Non-pigmented ciliary epithelial cell (primary cell): ENCODE measurements at places on chromosomes 4 and X.

- DNase-seq, result no peak
Measured at GRCh38 chr4:112184438-112184837, 39.2 kb downstream of the FAM241A start.

DNA sequence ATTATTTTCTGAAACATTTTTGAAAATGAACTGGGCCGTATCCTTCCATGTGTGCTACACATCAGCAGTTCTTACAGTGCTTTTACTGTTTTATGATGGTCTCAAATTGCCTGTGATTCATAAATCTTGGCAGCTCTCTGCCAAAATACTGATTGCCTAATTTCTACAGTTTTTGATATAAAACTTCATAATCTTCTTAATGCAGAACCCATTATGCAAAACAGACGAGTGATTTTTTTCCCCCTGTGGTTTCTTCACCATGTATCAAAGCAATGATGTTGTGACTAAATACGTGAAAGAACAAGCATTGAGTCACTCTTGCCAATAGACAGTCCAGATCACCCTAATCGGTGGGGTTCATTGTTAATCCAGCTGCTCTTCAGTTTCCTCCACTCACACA lies 156.4 kb upstream of the WDR1 start:
- DNase-seq, result no peak

GRCh38 chrX:15233416-15234015 lies 36.4 kb downstream of the ASB9 start:
- DNase-seq, result no peak

DNA sequence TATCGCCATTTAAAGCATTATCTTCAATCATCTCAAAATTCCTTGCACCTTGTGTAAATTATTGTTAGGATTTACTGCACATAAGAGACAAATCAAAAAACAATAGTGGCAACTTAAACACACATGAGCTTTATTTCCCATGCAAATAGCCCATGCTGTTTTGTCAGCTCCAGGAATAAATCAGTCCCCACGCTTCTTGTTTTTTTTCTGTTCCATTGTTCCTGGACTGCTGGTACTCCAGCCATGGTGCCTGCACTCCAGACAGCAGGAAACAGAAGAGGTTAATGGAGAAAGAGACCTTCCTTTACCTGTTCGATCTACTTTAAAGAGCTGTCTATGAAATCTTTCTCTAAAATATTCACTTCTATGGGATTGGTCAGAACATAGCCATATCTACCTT lies 1515.7 kb upstream of the TENM3 start:
- no peak for DNase-seq

- DNase-seq, result no peak
Measured at GRCh38 chr4:102305666-102306065, 39.6 kb downstream of the SLC39A8 start.

- DNase-seq, result no peak
Measured at GRCh38 chr4:81173213-81173612, 41.8 kb downstream of the PRKG2 start.

DNA sequence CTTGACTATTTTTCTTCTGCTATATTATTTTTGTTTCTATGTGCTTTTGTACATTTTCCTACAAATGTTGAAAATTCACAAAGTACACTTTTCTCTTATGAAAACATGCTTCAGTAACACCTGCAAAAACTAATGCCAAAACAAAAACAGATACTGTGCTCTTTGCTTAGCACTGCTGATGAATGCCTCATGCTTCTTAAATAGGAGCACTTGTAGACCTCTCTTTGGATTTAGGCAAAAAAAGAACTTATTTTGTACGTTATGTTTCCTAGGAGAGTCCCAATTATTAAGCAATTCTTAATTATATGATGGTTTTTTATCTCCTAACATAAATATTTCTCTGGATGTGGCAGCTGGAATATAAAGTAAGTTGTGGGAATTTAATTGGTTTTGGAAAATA lies 285.0 kb upstream of the ARSJ start:
- DNase-seq, result no peak
